Activated naive CD8-positive, alpha-beta T cell treated with anti-CD3 and anti-CD28 coated beads, Interleukin-2, amount 50 U/mL, for 16 hours (primary cell): ENCODE measurements at places on chromosomes 5 and 9.

GRCh38 chr5:90563108-90563507, 4.5 kb downstream of the ADGRV1 start:
- no peak for DNase-seq

DNA sequence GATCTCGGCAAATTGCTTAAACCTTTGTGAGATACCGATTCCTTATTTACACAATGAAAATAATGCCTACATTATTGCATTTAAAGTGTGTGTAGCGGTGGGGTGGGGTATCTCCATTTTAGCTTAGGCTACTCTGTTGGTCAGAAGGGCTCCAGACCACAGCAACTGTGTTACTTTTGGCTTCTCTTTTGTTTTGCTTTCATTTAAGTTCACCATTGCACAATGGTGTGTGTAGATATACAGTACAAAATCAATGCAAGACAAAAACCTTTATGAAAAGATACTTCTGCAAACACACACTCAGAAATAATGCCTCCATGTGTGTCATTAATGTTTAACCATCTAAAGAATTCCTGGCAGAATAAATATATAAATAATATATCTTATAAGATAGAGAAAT, 279.4 kb downstream of the FBXL17 start:
- no peak for DNase-seq

GRCh38 chr9:130663258-130663976, 977 bp upstream of the PRDM12 start:
- DNase-seq = no peak

DNA sequence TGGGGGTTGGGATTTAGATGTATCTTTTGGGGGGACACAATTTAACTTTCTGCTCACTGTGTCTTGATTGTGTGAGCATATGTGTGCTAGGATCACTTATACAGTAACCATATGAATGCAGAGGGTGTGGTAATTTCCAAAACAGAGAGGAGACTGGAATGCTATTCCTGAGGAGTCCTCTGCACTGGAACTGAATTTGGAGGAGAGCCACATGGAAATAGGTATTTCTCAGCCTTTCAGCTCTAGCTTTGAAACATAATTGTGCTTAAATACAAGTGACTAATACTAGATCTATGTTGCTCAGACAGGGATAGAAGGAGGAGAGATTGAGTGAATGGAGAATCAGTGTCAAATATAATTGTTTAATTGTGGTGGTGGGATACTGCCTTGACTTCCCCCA, 45.5 kb downstream of the FOCAD start:
- no peak for DNase-seq

DNA sequence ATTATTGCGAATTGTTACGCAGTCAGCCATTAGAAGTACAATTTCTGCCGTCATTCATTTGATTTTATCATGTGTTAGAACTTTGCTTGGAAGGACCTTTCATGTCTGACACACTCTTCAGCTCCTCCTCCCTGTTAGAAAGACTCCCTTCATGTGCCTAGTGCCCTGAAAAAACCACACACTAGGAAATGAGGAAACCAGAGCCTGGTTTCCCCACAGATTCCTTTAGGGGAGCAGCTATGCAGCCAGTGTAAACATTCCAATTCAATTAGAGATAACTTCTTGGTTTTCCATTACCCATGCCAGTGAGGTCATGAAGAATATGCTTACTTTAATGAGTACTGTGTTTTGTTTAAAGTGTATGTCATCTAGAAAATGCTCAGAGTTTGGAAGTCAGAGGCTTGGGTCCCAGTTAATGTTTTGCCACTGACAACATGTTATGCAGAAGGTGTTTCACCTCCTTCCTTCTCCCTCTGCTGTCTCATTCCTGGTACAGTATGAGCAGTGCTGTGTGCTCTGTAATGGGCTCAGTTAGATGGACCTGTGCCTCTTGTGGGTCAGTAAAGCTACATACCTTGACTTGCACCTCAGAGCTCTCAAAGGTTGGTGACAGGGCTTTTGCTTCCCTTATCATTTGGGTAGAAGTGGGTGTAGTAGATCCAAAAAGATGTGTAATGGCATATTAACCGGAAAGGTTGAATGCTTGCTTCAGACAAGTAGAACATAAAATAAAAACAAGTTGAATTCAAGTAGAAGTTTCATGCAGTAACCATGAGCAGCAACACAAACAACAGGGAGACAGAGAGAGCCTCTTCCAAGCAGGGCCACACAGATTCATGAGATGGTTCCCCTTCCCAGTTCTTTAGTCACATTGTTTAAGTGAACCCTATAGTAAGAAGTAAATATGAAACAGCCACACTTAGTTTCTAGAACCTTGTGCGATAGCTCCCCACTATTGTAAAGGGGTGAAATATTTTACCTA, 52.6 kb upstream of the TNFAIP8 start:
- DNase-seq = no peak

DNA sequence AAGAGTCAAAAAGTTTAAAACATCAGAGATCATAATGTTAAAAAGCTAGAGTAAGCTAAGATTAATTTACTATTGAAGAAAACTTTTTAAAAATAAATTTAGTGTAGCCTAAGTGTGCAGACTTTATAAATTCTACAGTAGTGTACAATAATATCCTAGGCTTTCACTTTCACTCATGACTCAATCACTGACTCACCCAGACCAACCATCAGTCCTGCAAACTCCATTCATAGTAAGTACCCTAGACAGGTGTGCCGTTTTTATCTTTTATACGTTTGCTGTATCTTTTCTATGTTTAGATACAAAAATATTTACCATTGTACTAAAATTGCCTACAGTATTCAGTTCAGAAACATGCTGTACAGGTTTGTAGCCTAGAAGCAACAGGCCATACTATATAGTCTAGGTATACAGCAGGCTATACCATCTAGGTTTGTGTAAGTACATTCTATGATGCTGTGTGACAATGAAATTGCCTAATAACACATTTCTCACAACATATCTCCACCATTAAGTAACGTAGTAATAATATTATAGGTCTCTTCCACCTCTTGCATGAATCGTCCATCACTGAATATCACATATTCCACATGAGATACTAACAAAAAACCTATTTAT, 59.2 kb downstream of the MEGF9 start:
- no peak for DNase-seq

GRCh38 chr9:37290940-37291485, 131.5 kb upstream of the GRHPR start:
- DNase-seq = no peak

DNA sequence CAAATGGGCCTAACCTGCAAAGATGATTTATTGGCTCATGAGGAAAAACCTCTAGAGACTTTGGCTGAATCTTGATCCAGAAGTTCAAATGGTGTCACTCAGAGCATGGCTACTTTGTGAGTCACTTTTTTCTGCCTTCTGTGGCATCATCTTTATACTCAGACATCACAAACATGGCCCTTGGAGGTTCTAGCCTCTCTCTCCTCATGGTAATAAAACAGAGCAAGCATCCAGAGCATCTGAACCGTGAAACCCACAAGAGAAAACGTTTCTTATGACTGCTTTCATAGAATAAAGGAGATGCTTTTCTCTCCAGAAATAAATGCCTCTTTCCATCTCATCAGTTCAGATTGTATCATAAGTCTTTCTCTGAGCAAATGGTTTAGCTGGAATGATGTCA, 780.3 kb downstream of the KCTD16 start:
- DNase-seq = no peak

GRCh38 chr5:149294872-149295829, 23.5 kb downstream of the AFAP1L1 start:
- no peak for DNase-seq

GRCh38 chr5:112923148-112923917, 1.3 kb upstream of the REEP5 start:
- no peak for DNase-seq

DNA sequence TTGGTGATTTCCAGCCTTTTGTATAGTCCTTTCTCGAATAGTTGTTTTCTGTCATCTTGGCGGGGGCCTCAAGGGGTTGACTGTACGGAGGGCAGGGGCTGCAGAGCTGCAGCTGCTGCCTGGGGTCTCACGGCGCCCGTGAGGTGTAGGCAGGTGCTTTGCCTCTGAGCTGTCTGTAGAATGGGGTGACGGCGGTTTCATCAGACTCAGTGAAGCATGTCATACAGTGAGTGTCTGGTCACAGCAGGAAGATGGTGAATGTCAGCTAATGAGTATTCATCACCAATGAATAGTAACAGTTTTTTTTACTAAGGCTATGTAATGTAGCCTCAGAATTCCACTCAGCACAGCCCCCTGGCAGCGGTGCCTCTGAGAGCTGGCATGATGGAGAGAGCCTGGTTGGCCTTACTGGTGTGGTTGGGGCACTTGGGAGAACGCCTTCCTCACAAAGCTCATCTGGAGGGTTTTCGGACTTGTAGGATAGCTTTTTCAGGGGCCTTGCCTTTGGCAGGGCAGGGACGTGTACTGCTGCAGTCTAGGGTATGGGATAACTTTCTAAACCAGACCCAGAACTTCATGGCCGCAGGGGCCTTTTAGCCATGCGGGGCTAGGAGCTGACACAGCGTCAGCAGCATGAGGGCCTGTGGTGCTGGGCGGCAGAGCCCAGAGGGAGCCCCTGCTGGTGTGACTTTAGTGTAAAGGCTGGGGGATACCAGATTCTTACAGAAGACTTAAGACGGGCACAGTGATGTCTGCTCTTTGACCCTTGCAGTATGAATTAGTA, 15.0 kb downstream of the TENT4A start:
- DNase-seq = no peak

GRCh38 chr9:109901201-109901600, 121.2 kb downstream of the PALM2AKAP2 start:
- no peak for DNase-seq

- DNase-seq = no peak
Measured at GRCh38 chr5:139705655-139706587, 57.8 kb downstream of the CXXC5 start.

DNA sequence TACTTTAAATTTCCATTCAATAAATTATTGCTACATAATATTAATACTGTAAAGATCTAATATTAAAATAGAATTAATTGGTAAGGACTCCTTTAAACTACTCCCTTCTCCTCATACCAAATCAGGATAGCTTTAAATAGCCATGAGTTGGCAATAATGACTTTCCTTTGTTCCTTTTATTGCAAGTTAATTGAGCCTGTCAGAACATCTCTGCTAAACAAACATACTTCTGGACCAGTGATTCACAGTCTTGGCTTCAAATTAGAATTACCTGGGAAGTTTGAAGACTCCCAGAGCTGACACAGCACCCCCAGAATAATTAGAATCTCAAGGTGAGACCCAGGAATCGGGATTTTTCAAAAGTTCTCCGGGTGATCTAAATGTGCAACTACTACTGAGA, 18.7 kb downstream of the C5orf58 start:
- DNase-seq = no peak

- no peak for DNase-seq
Measured at GRCh38 chr5:176664886-176665285, 17.6 kb downstream of the TSPAN17 start.

GRCh38 chr9:34456746-34457145, 1.6 kb downstream of the FAM219A start:
- no peak for DNase-seq

DNA sequence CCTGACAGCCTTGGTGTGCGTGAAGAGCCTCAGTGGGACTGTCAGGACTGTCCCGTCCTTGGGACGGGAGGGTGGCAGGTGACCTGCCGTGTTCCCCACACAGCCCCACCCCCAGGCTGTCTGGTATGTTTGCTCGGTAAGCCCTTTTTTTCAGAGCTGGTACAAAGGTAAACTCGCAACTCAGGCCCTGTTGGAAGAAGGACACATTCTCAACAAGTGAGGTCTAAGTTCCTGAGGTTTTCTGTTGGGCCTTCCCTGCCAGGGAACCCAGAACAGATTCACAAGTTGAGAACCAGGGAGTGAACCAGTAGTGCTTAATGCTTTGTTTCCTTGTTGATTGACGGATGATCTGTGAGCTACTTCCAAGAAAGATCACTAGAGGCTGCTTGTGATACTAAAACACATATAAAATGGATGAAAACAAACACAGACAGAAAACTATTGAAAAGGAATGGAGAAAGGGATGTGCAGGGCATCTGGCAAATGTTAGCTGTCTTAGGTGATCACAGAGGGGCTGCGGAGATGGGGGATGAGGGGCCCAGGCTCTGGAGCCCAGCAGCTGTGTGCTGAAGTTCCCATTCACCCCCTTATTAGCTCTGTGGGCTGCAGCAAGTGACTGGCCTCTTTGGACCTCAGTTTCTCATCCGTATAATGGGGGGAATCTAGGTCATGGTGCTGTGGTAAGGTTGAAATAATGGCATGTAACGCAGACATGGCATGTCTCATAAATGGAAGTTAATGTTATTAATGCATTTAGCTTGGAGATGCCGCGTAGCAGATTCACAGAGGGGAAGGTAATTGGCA, 2.7 kb downstream of the NDST1 start:
- DNase-seq = no peak

GRCh38 chr9:127136880-127137639, 14.6 kb upstream of the ANGPTL2 start:
- no peak for DNase-seq

GRCh38 chr5:54643685-54644106, 126.1 kb downstream of the SNX18 start:
- no peak for DNase-seq

- DNase-seq = no peak
Measured at GRCh38 chr9:27967210-27967609, 393.9 kb upstream of the C9orf72 start.

GRCh38 chr9:108586471-108587139, 269.2 kb downstream of the ACTL7B start:
- no peak for DNase-seq
